Putamen (tissue), 1 donor: ENCODE measurements at places on chromosomes 12 and 14.

DNA sequence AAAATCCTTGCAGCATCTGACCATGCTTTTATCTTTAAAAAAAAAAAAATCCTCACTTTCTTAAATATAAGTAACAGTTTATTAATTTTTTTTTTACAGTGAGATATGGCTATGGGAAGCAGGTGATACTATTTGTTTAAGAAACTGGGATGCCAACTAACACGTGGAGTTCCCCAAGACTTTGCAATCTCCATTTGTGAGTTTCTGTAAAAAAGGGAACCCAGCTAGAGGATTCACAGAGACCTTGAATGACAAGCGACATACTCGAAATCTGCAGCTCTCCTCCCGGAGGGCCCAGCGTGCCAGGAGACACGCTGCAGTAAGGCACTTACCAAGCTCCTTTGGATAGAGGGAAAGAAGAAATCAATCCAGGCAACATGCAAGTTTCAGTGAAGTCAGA lies 30.1 kb downstream of the SLC15A4 start:
- DNase-seq = no peak

DNA sequence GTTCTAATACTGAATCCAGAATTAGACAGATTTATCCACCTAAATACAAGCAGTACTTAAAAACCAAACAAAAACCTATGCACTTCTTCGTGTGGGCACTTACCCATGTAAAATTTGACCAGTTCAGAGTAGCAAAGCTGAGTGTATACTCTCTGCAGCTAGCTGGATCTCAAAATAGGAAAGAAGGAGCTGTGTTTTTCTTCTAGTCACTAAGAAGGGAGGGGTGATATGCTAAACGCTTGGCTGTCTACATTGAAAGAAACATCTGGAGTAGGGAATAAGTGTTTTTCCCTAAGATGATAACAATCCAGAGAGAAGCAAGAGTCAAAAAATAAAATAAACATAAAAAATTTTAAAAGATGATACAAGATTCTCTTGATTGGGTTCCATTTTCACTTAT lies 20.0 kb downstream of the RBMS2 start:
- no peak for DNase-seq

- no peak for DNase-seq
These were observed 98.6 kb downstream of the TNFAIP2 start for GRCh38 chr14:103221781-103222358.

DNA sequence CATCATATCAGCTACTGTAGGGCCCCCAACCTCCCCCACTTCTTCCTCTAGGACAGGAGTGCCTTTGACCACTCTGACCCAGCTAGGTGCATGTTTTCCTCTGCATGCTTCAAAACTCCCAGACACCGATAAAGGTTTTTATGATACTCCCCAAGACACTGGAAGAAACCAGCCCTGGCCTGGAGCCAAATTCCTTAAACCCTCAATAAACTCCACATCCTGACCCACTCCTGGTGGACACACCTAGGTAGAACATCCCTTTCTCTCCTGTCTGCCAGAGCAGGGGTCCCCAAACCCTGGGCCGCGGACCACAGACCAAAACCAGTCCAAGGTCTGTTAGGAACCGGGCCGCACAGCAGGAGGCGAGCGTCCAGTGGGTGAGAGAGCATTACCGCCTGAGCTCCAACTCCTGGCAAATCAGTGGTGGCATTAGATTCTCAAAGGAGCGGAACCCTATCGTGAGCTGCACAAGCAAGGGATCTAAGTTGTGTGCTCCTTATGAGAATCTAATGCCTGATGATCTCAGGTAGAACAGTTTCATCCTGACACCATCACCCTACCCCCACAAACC lies 49.6 kb downstream of the NT5DC3 start:
- DNase-seq = no peak

DNA sequence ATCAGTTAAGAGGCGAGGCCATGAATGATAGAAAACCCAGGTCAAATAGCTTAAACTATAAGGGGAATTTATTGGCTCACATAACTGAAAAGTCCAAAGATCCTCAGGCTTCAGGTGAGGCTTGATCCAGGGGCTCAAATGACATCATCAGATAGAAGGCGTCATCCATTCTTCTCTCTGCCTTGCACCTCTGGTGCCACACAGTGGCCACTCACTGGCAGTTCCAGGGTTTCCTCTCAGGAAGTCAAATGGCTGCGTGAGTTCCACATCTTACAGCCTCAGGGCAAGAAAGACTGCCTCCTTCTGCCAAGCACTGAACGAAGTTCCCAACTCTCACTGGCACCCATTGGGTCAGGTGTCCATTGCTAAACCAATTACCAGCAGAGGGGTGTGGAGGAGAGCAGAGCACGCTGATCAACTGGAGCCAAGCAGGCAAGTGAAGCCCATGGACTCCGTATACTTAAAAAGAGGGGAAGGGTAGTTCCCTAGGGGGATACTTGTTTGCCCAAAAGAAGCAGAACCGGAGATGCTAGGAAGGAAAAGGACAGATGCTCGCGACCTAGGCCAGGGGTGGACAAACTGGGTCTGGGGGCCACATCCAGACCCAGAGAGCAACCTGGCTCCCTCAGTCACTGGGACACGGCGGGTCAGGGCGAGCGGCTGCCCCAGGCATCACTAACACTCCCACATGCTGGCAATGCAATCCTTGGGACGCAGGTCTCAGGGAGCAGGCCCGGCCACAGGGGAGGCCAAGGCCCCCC lies 69.3 kb downstream of the SERPINA3 start:
- DNase-seq = no peak

DNA sequence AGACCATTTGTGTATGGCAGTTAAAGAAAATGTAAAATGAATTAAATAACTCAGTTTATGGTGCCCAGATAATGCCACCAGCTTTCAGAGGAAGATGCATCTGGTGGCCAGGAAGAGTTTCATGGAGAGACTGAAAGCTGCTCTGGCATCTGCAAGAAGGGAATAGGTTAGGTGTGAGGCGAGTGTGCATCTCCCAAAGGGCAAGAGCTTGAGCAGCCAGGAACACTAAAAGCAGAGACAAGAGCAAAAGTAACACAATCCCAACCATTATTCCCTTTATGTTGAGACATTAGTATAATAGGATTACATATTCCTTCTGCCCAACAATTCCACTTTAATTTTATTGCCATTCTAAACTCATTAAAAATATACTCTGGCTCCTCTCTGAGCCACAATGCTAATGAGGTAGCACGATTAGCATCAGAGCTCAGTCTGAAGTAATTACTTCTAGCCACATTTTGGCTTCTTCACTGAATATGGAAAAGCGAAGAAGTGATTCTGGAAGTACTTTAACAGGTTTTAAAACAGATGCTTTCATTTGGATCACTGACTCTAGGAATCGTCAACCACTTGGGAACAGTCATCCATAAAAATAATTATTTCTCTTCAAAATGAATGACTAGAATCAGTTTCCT lies 309.4 kb upstream of the TMTC1 start:
- DNase-seq = no peak

DNA sequence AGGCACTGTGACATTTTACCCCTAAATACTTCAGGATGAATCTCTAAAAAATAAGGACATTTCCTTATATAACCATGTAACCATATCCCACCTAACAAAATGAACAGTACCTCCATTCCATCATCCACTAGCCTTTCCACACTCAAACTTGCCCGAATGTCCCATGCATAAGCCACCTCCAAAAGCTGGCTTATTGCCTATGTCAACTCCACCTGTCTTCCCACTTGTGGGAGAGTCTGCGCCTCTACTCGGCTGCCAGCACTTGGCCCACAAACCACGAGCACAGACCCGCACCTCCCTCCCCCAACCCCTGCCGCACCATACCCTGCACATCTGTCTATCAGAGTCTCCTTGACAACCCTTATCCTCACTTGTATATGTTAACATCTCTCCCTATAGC lies 165.8 kb downstream of the CALM1 start:
- DNase-seq = no peak

- no peak for DNase-seq
These were observed 57.0 kb downstream of the HELB start for GRCh38 chr12:66359300-66359699.

- peak; percentile 24 for DNase-seq
These were observed 131.2 kb downstream of the SNAPC1 start for GRCh38 chr14:61893371-61893940.

- no peak for DNase-seq
These were observed 173.9 kb upstream of the PLEKHA5 start for GRCh38 chr12:18955594-18955993.

- DNase-seq = no peak
These were observed 171.2 kb upstream of the CDKN3 start for GRCh38 chr14:54225457-54226060.

DNA sequence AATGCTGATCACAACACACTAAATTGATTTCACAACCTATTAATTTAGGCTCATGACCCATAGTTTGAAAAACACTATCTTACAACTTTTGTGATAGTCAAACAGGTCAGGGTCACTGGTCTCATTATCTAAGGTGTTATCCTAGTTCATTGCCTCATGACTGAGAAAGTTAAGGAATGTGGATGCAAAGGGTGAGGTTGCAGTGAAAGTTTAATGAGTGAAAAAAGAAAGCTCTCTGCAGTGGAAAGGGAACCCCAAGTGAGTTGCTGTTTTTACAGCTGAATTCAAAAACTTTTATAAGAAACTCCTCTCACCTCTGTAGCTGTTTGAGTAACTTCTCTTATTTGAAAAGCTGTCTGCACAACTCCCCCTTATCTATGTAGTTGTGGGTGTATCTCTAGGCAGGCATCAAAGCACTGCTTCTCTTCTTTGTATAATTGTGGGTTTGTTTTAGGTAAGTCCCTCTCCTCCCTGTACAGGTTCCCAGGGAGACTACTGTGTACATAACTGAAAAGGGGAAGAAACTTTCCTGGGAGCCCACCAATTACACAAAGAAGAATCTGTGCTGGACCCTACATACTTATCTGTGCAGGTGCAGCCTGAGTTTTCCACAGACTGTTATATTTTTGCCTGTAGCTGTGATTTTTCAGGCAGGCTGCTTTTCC lies 18.9 kb downstream of the DNAL1 start:
- DNase-seq = peak; percentile 59

DNA sequence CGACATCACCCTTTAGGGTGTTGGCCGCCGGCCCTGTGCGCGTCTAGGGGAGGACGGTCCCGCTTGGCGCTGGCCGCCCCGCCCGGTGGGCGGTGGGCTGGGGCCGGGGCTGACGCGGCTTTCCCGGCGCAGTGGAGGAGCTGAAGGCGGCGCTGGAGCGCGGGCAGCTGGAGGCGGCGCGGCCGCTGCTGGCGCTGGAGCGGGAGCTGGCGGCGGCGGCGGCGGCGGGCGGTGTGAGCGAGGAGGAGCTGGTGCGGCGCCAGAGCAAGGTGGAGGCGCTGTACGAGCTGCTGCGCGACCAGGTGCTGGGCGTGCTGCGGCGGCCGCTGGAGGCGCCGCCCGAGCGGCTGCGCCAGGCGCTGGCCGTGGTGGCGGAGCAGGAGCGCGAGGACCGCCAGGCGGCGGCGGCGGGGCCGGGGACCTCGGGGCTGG lies 3.6 kb downstream of the TNFAIP2 start:
- no peak for DNase-seq

- no peak for DNase-seq
These were observed 336.1 kb downstream of the MED13L start for GRCh38 chr12:115941362-115941761.

DNA sequence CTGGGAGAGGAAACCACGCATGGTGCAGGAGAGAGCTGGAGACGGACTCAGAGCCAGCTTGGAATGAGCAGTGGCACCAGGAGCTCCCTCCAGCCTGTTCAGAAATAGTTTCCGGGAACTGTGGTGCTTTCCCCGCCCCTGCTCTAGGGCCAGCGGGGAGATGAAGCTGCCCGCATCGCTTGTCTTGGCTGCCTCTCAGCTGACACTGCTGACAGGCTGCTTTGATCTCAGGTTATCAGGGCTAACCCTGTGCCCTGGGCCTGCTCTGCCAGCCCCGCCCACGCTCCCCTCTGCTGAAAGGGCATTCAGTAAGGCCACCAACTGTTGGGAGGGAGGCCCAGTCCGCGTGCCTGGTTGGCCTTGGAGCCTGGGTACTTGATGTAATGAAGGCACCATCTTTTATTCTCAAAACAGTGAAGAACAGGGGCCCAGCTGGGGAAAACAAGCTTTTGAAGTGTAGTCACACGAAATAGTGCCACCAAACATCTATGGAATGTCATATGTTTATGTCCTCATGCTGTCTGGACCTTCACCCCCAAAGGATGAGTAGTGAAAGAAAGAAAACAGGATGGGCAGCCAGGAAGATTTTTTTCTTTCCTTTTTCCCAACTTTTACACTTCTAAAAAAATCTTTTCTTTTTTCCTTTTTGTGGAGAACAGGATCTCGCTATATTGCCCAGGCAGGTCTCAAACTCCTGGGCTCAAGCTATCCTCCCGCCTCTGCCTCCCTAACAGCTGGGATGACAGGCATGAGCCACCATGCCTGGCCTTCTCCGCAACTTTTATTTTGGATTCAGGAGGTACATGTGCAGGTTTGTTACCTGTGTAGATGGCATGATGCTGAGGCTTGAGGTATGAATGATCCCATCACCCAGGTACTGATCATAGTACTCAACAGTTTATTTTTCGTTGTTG lies 115.9 kb upstream of the TBX3 start:
- no peak for DNase-seq

GRCh38 chr12:13178568-13179210 lies 17.8 kb upstream of the EMP1 start:
- no peak for DNase-seq

DNA sequence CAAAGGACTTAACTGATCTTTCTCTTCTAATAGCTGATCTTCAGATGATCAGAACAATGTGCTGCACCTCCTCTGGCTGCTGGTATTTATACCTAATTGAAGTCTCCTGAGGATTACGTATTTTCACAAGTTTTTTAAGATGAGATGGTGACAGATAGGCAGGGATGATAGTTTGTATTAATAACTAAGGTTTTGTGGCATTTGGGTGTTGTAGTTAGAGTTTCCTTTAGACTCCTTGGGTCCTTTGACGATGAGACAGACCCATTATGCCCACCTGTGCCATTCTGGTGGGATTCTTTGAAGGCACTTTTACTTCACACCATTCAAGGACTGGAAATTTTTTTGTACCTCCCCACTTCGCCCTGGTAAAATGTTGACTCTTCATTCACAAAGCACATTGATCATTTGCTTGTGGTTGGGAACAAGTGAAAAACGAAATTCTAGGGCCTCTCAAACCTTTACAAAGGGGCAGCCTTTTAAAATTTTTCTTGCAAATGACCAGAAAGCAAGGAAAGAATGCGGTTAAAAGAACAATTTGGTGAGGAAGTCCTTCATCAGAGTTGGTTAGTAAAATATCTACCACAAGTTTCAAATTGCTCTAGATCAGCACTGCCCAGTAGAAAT lies at the start of gene IFNG:
TSS of gene IFNG (minus strand) at position 60 of the 624 bp plus-strand sequence. CDS start 125 bp downstream, outside the sequence.
- no peak for DNase-seq

DNA sequence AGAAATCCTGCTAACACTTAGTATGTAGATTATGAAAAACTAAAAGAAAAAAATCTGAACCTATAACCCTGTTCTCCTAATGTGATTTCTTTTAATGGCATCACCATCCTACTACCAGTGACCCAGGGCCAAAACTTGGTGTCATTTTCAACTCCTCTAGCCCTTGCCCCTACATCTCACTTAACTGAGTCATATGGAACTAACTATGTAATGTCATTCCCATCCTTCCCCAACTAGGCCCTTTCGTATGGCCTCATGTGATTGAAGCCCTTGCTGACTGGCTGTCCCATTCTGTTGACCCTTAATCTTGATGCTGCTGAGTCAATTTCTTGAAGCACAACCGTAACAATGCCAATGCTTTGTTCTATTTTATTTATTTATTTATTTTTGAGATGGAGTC lies 7.6 kb downstream of the DMAC2L start:
- DNase-seq = no peak

- DNase-seq = no peak
These were observed 108.8 kb downstream of the DAAM1 start for GRCh38 chr14:59297071-59297776.

GRCh38 chr14:38880643-38881524 lies 222.2 kb downstream of the SEC23A start:
- no peak for DNase-seq
